ENCODE measurements at places on chromosomes 2 and 18.

DNA sequence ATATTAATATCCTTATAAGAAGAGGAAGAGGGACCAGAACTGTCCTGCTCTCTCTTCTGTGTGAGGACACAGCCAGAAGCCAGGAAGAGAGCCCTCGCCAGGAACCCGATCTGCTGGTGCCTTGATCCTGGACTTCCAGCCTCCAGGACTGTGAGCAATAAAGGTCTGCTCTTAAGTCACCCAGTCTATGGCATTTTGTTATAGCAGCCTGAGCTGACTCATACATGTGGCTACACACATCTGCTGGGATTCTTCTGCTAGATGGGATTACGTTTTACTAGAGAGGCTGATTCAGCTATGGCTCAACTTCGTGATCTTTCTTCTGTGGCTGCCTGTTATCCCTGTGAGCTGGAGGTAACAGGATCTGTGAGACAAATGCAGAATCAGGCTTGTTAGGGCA is 29.6 kb downstream of the ARL4C start:
- no peak for DNase-seq

GRCh38 chr18:45467945-45468344 is 147.3 kb upstream of the SLC14A2 start:
- DNase-seq = no peak

- DNase-seq = no peak
Measured at GRCh38 chr2:15160201-15160991, 400.7 kb downstream of the NBAS start.

DNA sequence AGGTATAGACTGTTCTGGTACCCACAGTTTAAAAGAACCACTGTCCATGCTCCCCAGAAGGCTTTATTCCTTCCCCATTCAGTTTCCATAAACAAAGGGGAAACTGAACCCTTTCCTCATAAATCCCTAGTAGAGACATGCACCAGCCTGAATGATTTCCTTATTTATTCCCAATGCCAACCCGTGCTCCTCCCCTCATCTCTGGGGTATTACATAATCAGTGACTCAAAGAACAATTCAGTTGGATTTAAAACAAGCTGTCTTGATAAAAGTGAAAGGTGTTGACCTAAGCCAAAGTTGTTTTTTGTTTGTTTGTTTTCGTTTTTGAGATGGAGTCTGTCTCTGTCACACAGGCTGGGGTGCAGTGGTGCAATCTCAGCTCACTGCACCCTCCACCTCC is 418.5 kb upstream of the CNTNAP5 start:
- DNase-seq = no peak

DNA sequence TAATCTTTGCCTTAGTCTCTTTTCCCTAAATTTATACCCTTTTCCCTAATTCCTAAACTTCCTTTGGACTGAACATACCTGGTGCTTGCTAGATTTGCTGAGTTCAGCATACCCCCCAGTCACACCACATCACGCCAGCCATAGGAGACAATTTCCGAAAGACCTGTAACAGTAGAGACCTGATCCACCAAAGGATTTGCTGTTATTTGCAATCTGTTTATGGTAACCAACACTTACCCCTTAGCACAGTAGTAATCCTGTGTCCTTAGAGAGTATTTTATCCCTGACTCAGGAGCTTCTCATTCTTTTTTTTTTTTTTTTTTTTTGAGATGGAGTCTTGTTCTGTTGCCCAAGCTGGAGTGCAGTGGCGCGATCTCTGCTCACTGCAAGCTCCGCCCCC is 8.6 kb downstream of the PSMG2 start:
- peak; percentile 70 for DNase-seq

DNA sequence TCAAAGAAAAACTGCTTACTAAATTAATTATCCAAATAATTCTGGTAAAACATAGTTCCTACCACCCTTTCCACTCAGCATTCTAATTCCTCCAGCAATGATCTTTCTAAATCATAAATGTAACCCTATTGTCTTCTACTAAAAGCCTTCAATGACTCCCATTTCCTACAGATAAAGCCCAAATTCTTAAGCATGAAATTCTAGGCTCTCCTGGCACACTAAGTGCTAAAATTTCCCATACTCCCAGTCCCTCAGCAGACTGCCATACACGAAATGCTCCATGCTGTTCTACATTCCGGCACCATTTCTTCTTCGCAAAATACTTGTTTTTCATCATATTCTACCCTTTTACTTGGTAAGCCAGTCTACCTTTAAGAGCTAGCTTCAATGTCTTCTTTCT is 96.9 kb downstream of the CHN1 start:
- DNase-seq = no peak

- no peak for DNase-seq
Measured at GRCh38 chr2:12948231-12948960, 231.7 kb downstream of the TRIB2 start.

- no peak for DNase-seq
Measured at GRCh38 chr2:29485631-29486030, 370.4 kb downstream of the CLIP4 start.

- no peak for DNase-seq
Measured at GRCh38 chr2:15941481-15941850, 1.1 kb downstream of the MYCN start.

DNA sequence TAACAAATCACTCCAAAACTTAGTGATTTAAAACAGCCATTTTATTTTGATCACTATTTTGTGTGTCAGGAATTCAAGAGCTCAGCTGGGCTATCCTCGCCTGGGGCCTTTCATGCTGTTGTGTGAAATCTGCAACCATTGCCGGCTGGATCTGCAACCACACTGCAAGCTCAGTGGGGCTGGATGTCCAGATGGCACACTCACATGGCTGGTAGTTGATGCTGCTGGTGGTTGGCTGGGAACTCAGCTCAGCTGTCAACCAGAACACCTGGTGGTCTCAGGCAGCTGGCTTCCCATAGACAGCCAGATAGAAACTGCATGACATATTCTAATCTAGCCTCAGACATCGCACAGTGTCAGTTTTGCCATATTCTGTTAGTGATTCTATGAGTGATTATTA is 30.6 kb upstream of the AP1S3 start:
- DNase-seq = no peak

GRCh38 chr2:85413592-85414420 is 3.6 kb upstream of the CAPG start:
- DNase-seq = no peak

- no peak for DNase-seq
Measured at GRCh38 chr18:10571537-10571936, 45.7 kb downstream of the NAPG start.

DNA sequence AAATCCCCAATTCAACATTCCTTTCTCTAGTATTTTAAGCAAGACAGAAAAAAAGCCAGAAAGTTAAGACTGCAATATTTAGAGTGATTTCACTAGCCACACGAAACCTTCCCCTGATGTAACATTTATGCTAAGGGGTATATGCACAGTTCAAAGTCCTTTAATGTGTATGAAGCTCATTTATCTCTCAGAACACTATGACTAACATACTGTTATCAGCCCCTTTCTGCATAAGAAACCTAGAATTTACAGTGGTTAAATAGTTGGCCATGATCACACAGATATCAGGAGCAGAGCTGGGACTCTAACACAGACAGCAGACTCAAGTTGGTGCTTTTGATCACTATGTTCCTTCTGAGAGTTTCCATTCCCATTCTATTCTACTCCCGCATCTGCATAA is 185.5 kb downstream of the CDH2 start:
- no peak for DNase-seq

DNA sequence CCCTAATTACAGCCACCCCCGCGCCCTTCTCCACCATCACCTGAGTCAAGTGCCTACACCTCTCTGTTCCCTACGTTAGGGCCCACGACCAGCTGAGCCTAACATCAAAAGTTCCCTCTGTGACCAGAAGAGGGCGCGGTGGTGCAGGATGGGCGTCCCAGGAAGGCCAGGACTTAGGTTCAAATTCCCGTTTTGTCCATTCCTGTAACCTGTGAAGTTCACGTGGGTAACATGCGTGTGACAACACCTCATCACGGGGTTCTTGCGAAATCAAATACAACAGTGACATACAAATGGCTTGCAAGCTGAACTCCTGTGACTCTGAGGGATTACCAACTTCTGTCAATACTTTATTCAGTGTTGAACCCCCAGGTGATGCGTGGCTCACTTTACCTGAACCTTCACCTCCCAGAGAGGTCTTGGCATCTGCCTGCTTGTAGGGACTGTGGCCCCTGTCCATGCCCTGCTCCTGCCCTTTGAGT is 207.9 kb downstream of the ARL4C start:
- peak; percentile 25 for DNase-seq

GRCh38 chr2:235866373-235866772 is 301.8 kb downstream of the GBX2 start:
- no peak for DNase-seq

GRCh38 chr2:151306621-151307020 is 17.2 kb upstream of the NMI start:
- no peak for DNase-seq

GRCh38 chr2:105665480-105665879 is 79.2 kb upstream of the NCK2 start:
- DNase-seq = no peak

- no peak for DNase-seq
Measured at GRCh38 chr2:179995741-179996515, 11.2 kb downstream of the CWC22 start.

GRCh38 chr2:147520817-147521216 is 324.0 kb upstream of the ACVR2A start:
- DNase-seq = no peak

GRCh38 chr18:57583297-57583835 is 3.1 kb downstream of the FECH start:
- DNase-seq = no peak

DNA sequence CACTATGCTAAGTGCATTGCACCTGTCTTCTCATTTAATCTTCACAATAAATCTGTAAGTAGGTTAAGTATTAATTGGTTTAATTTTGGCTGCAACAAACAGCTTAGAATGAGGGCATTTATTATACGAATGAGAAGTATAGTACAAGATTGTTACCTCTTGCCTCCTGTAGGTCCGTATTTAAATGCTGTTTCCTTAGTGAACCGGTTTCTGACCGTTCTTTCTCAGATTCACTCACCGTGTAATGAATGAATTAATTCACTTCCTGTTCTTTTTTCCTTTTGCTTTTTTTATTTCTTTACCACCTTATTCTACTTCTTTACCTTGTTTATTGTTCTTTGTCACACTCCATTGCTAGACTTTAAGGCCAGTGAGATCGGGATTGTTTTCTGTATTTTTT is 153.8 kb upstream of the RASGRP3 start:
- DNase-seq = no peak

- no peak for DNase-seq
Measured at GRCh38 chr2:47310801-47311560, 92.0 kb upstream of the MSH2 start.

GRCh38 chr2:42095923-42096408 is 48.1 kb downstream of the PKDCC start:
- DNase-seq = no peak

GRCh38 chr2:182887753-182888415 is 21.4 kb upstream of the FRZB start:
- no peak for DNase-seq

DNA sequence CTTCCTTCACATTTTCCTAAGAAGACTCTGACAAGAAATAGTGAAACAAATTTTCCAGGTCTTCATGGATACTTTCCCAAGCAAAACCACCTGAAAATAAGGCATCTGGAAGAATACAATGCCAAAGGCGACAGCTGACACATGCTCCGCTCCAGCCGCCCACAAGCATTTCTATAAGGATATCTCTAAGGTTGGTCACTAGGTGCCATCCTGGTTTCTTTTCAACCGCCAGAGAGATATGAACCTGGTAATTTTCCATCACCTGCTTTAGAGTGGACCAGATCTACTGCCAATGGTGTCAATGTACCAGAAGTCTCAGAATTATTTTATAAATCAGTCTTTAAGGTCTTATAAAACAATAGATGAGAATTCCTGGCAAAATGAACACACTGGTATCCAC is 97.2 kb downstream of the GAREM1 start:
- DNase-seq = no peak

- DNase-seq = no peak
Measured at GRCh38 chr2:136448986-136449780, 316.2 kb upstream of the THSD7B start.

- DNase-seq = no peak
Measured at GRCh38 chr18:46297124-46297523, 192.9 kb downstream of the HAUS1 start.

- DNase-seq = no peak
Measured at GRCh38 chr18:42614619-42615293, 500.7 kb downstream of the RIT2 start.

DNA sequence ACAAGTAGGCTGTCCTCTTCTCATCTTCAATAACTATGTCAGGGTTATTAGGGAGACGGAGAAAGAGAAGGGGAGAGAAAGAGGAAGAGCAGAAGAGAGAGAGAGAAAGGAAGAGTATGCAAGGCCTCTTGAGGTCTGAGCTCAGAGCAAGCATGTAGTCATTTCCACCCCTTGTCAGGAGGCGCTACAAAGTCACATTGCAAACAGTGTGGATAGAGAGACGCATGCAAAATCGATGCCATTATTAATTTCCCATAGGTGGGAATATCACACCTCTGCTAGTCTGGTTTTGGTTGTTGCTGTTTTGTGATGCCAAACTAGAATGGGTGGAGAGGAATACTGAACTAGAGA is 24.2 kb upstream of the SERPINE2 start:
- DNase-seq = no peak

DNA sequence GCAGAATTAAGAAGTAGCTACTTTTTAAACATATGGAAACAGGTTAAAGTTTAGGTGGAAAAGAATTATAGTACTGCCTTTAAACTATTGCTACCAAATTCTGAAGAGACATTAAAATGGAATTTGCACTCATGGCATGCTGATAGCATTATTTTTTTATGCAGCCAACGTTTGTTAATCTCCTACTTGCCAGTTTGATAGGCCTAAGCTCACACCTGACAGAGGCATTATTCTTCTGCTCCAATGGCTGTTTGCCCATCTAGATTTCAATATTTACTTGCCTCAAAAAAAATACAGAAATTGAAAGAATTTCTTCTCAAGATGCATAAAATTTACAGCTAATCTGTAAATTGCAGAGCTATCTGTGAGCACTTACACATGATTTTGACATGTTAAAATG is 849.6 kb downstream of the CNTNAP5 start:
- DNase-seq = no peak

DNA sequence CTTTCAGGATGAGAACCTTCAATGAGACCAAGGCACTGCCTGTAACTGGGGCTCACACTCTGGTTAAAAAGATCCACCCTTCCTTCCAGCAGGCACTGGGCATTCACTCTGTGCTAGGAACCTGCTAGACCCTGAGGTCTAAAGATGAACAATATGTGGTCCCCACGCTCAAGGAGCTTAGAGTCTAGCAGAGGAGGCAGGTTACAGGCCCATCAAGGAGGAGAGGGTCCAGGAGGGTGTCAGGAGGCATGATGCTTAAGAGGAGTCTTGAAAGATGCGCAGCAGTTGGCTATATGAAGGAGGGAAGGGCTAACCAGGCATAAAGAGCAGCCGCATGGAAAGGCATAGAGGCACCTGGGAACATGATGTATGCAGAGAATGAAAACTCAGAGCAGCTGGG is 4.5 kb downstream of the ANKRD53 start:
- DNase-seq = no peak

- DNase-seq = no peak
Measured at GRCh38 chr2:134715932-134716643, 2.7 kb downstream of the TMEM163 start.
